ENCODE measurements at places on chromosomes 2 and 18.

GRCh38 chr18:63928331-63928730 is 20.6 kb downstream of the SERPINB10 start:
- DNase-seq: no peak

GRCh38 chr2:55163941-55164390 is 68.1 kb downstream of the CLHC1 start:
- DNase-seq: no peak

DNA sequence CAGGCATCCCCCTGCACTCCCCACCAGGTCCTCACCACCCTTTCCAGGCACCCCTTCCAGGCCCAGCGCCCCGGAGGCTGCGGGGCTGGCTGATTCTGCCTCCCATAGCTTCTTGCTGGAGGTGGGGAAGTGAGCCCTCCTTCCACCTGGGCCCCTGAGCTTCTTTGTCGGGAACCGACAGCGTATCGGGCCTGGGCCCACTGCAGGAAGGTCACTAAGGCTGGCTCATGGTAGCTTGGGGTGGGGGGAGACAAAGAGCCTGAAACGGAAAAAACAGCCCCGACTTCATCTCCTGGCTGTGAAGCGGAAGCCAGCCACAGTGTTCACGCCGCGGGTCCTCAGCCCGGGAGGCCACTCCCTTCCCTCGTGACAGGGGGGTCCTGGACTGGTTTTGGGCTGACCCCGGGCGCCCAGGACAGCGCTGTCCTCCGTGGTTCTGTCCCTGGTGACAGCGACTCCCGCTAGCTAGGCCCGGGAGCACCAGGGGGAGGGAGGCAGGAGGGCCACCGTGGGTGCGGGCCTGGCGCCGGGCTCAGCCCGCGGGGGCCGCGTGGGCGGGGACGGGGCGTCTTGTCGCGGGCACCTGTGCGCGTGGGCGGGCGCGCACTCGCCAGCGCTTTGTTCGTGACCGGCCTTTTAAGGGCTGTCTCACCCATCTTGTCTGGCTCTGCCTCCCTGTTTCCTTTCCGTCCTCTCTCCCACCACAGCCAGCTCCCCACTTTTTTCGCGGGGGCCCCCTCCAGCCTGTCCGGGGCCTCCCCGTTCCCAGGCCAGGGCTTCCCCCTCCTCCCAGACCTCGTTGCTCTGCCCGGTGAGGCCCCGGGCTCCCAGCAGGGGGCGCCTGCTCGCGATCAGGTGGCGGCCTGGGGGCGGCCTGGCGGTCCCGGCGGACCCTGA is 64.9 kb downstream of the DNMT3A start:
- DNase-seq: no peak

DNA sequence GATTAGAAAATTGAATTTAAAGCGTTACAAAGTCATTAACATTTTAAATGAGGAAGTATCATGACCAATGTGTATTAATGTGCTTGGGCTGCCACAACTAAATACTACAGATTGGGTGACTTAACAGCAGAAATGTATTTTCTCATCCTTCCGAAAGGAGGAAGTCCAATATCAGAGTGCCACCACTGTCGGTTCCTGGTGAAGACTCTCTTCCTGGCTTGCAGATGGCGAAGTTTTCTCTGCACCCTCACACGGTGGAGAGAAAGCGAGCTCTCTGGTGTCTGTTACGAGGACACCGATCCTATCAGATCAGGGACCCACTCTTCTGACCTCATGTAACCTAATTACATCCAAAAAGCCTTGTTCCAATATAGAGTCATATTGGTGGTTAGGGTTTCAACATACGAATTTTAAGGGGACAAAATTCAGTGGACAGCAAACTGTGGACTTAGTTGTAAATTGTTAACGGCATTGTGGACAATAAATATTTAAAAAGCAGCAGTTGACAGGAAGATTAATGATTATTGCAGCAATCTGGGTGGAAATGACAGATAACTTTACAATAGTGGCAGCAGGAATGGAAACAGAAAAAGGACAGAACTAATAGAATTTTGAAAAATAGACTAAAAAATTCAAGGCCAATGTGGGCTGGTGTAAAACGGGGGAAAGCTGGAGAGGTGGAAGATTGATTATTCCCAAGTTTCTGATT is 35.1 kb upstream of the CYRIA start:
- no peak for DNase-seq

DNA sequence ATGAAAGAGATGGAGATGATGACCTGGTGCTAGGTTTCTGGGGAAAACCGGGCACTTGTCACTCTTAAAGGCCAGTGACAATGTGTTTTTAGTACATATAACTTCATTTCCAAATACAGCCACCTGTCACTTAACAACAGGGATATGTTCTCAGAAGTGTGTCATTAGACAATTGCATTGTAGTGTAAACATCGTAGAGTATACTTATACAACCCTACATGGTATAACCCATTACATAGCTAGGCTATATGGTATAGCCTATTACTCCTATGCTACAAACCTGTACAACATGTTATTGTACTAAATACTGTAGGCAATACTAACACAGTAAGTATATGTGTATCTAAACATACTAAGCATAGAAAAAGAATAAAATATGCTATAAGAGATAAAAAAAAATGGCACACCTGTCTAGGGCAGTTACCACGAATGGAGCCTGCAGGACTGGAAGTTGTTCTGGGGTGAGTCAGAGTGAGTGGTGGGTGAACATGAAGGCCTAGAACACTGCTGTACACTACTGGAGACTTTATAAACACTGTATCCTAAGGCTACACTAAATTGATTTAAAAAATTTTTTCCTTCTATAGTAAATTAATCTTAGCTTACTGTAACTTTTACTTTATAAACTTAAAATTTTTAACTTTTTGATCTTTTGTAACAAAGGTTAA is 123.2 kb downstream of the THADA start:
- peak; percentile 28 for DNase-seq

DNA sequence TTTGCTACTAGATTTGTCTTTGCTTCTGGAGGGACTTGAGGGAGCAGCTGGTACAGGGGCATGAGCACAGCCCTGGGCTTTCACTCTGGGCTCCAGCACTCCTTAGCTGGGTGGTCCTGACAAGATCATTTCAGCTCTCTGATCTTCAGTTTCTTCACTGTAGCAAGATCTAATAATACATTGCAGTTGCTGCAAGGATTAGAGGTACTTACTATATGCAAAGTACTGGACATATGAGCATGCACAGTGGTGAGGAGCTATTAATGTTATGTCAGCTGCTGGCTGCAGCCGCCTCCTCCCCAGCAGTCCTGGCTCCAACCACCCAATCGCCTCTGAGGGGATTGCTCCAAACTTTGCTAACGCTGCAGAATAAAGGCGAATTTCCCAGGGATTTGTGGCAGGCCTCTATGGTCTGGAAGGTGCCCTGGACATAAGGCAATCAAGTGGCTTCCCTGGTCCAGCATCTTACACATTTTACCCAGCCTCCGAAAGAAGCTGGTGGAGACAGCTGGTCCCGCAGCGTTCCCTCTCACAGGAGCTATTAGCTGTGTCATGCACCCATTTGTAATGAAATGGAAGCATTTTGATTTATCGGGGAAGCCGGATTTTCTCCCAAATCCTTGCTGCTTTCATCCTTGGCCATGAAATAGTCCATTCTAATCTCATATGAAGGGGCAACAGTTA is 96.7 kb downstream of the RHOB start:
- DNase-seq: no peak

DNA sequence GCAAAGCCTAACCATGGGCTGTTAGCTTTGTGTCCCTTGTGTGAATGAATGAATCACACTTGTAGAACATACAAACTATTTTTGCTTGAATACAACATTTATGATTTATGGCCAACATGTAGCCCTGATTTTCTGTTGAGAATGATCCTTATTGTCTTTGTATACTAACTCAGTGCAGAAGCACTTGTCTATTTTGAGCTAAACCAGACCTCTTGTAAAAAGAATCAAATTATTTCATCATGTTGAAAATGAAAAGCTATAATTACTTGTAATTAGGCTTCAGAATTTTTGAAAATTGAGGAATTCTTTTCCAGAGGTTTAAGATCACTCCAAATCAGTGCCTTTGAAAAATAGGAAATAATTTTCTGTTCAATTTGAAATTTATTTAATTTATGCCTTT is 85.9 kb downstream of the ZNF407 start:
- no peak for DNase-seq

- peak; percentile 88 for DNase-seq
These were observed 263.6 kb downstream of the AFF3 start for GRCh38 chr2:99878581-99879350.

DNA sequence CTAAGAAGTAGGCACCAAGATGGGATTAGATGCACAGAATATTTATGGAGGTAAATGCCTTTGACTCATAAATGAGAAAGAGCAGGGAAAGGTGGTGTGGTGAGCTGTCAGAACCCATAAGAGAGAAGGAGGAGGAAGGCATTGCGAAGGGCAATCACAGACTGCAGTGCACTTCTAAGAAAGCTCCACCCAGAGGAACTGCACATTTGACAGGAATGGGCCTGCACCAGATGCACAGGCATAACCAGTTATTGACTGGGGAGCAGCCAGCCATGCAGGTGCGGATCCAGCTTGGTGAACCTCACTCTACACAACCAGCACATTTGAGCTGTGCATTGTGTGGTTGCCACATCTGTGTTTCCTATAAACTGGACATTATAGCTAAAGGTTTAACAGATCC is 62.2 kb upstream of the L3MBTL4 start:
- no peak for DNase-seq

- no peak for DNase-seq
These were observed 32.5 kb downstream of the INPP5D start for GRCh38 chr2:233092432-233093165.

- DNase-seq: no peak
These were observed 95.0 kb upstream of the ZNF521 start for GRCh38 chr18:25446972-25447371.

- DNase-seq: no peak
These were observed 182.3 kb downstream of the INO80D start for GRCh38 chr2:205903549-205904129.

- no peak for DNase-seq
These were observed 916 bp downstream of the CETN1 start for GRCh38 chr18:581096-581495.

DNA sequence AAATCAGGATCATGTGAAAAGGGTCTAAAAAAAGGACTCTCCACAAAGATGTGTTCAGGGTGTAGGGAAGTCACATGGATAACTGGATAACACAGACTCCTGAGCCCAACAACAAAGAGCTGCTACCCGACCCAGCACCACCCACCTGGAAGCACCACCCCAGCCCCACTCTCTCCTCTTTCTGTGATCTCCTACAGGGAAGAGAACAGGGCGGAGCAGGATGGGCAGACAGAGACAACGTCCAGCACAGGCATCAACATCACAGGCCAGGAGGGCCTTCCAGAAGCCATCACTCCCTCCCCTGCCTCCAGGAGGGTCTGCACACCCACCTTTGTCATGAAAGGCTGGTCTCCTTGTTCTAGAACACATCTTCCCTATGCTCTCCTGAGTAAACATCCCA is 1.3 kb upstream of the CIB4 start:
- DNase-seq: no peak

DNA sequence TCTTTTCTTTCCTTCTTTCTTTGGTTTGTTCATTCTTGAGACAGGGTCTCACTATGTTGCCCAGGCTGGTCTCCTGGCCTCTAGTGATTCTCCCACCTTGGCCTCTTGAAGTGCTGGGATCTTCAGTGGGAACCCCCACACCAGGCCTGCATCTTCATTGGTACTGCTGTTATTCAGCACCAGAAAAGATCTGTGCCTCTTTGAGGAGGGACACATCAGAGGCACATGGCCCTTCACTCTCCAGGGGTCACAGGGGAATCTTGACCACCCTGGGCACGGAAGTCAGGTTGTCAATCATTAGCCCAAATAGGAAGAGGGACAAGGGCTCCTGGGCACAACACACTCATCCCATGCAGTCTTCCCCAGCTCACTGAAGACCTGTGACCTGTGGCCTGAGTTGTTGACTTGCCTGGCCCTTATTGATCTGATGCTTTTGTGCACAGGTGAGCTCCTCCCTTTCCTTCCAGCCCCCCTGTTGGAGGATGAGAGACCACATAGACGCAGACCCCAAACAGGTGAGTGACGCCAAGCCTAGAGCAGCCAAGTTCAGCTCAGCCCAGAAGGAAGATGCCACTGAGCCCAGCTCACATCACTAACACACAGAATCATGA is 33.0 kb upstream of the ODC1 start:
- DNase-seq: no peak

GRCh38 chr18:9811978-9812377 is 73.8 kb upstream of the TXNDC2 start:
- no peak for DNase-seq

DNA sequence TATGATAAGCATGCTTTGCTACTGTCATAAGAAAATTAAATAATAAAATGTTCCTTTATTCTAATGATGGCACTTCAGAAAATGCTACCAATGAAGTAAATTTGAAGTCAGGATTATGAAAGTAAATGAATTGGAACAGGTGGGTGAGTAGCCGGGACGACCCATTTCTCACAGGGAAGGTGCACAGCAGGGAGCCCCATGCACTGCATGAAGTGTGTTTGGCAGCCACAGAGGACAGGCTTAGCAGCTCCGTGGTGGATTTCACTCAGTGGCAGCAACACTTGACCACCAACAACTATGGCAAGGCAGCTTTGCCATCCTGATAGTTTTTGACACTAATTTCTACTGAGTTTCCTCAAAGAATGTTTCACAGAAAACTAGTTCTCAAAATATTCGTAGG is 146.3 kb downstream of the ATL2 start:
- no peak for DNase-seq

- no peak for DNase-seq
These were observed 101.1 kb downstream of the TMEM17 start for GRCh38 chr2:62404913-62405312.

GRCh38 chr2:180781276-180781675 is 199.1 kb upstream of the UBE2E3 start:
- DNase-seq: peak; percentile 19

DNA sequence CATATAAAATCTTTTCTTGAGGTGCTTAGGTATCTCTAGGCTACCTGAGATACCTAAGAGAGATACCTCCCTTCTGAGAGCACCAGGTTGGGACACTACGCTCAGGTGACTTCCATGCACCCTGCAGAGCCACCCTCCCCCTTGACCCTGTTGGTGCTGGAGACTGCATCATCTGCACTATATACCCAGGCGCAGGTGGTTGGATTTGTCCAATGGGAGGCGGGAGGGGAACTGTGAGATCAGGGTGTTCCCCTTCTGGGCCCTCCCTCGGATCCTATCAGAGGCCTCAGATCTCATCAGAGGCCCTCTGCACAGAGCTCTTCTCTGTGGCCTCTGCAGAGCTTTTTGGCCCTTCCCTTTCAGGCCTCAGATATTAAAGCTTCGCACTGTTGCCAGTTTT is 158.4 kb downstream of the SH3RF3 start:
- no peak for DNase-seq

All from astrocyte of the spinal cord (primary cell).